ENCODE measurements at places on chromosomes 5 and 9.
A peak's percentile ranks its signal among the peaks of the same experiment; 100 is the strongest.

DNA sequence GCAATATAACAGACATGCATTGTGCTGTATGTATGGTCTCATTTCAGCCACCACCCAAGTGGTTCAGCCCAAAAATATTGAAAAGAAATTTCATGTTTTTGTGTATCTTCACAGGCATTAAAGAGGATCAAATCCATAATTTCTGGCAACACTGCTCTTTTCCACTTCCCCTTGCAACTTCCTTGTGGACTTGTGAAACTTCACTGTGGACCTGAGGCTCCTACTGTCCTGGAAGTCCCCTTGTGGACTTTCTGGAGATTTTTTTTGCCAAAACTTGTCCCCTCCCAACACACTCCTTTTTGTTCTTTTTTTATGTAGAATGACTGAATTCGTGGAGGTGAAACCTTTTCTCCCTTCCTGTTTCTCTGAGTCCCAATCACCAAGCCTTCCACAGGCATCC is 14.3 kb downstream of the OTULINL start:
- DNase-seq = no peak

DNA sequence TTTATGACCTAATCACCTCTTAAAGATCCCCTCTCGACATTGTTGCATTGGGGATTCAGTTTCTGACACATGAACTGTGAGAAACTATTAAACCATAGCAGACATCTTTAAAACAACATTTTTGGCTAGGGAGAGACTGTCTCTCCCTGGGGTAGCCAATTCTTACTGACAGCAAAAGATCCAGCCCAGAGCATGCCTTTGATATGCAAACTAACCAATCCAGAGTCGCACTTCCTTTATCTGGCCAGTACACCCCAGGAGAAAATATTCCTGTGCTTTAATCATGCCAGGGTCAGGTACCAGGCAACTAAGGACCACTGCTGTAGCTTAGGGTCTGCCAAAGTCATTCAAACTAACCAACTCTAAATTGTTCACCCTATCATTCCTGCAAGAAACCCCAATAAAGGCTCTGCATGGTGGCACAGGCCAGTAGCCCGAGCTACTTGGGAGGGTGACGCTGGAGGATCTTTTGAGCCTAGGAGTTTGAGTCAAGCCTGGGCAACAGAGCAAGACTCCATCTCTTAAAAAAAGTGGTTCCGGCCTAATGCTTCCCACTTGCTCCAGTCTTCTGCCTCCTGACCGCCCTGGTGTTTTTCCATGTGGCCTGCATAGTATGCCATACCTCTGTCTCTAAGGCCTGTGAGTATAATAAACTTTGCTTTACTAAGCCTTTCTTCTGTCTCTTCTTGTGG is 62.3 kb upstream of the DAPK1 start:
- no peak for DNase-seq

GRCh38 chr9:131203431-131204218 is 72.7 kb downstream of the FAM78A start:
- DNase-seq = no peak

- peak; percentile 43 for DNase-seq
Observed at GRCh38 chr9:122265149-122265915, 650 bp downstream of the MRRF start.

GRCh38 chr5:33277061-33277650 is 163.6 kb upstream of the TARS1 start:
- DNase-seq = no peak

DNA sequence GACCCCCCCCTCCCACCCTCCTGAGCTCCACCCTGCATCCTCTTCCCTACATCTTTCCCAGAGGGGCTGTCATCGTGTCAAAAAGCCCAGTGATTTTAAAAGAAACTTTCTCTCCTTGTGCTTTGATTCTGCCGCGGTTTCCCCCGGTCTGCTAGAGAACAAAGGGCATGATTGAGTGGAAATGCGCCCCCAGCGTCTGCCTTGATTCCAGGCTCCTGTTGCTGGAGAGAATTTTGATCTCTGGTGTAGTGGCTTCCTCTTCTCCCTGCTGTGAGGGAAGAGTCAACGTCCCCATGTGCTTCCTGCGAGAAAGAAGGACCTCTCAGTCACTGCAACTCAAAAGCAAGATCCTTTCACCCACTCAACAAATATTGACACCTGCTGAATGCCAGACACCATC is 61.9 kb upstream of the RAPGEF1 start:
- no peak for DNase-seq

GRCh38 chr9:14106699-14107098 is 207.2 kb downstream of the NFIB start:
- no peak for DNase-seq

DNA sequence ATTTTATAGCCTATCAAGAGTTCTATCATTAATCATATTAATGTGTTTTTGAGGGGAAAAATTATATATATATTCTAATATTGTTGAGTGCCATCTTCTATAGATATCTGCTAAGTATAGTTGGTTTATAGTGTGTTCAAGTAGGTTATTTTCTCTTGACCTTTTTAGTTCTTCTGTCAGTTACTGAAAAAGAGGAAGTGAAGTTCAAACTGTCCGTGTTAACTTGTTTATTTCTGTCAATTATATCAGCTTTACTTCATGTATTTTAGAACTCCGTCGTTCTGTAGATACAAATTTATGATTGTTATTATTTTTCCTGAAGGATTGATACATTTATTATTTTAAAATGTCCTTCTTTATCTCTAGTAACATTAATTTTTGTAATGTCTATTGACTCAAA is 1209.1 kb downstream of the CDH12 start:
- DNase-seq = no peak

DNA sequence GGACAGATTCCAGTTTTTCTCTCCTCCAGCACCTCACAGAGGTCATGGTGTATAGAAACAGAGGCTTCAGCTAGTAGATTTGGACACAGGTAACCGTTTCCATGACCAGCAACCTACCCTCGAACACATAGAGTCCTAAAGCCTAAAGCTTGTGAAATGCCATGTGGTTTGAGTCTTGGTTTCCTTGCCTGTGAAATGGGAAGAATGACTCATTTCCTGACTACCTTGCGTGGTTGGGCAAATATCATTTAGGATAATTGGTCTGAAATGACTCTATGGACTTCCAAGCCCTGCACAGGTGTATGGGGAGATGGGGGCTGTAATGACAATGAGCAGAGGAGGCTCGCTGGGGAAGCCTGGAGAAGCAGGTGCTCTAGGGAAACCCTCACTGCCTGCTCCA is 134.6 kb downstream of the TTLL11 start:
- peak; percentile 81 for DNase-seq

- DNase-seq = no peak
Observed at GRCh38 chr9:108861997-108862396, at the start of gene ACTL7A. TSS of gene ACTL7A (plus strand) at chr9:108862266. CDS start at chr9:108862323, 57 bp downstream.

DNA sequence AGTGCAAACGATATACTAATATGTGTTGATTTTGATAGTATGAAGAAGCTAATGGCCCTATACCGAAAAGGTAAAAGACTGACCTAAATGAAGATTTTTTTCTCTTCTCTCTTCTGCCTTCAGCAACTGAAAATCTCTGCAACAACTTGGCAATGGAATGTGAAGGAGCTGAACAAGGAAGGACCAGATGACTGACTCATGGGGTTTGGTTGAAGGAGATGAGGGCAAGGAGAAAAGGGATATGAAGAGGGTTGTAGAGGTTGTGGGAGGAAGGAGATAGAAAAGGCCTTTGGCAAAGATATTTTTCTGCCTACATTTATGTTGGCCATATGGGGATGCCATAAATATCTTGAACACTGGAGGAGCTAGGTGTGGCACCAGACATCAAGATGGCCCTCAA is 129.7 kb upstream of the CHD1 start:
- no peak for DNase-seq

- no peak for DNase-seq
Observed at GRCh38 chr9:8085986-8086385, 286.4 kb upstream of the DMAC1 start.

DNA sequence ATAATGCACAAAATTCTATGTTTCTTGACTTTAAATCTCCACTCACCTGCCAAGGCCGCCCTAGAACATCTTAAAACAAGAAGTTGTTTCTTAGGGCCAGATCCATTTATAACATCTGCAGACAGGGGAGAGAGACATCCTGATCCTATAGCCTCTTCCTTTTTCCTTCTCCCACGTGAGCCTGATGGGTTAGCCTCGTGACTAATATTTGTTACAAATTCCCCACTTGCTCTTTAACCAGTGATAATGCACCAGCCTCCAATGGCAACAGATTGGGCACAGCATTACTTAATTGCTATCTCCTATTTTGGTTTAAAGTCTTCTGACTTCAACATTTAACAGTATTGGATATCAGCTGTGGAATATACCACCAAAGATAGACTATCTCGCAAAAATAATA is 196.5 kb downstream of the GADD45G start:
- no peak for DNase-seq

GRCh38 chr5:7347377-7347776 is 48.6 kb upstream of the ADCY2 start:
- no peak for DNase-seq

GRCh38 chr9:91220491-91221135 is 141.1 kb downstream of the AUH start:
- DNase-seq = no peak
